ENCODE measurements at places on chromosomes 6 and 20.

- H3K27me3 ChIP-seq: no peaks in the 10 kb centered on the region
- H3K4me1 ChIP-seq: no peaks in the 10 kb centered on the region
- no peak overlapping the region for H3K27ac ChIP-seq
- no peaks in the 10 kb centered on the region for H3K36me3 ChIP-seq
Measured at GRCh38 chr6:5034736-5035135, 30.9 kb upstream of the RPP40 start.

DNA sequence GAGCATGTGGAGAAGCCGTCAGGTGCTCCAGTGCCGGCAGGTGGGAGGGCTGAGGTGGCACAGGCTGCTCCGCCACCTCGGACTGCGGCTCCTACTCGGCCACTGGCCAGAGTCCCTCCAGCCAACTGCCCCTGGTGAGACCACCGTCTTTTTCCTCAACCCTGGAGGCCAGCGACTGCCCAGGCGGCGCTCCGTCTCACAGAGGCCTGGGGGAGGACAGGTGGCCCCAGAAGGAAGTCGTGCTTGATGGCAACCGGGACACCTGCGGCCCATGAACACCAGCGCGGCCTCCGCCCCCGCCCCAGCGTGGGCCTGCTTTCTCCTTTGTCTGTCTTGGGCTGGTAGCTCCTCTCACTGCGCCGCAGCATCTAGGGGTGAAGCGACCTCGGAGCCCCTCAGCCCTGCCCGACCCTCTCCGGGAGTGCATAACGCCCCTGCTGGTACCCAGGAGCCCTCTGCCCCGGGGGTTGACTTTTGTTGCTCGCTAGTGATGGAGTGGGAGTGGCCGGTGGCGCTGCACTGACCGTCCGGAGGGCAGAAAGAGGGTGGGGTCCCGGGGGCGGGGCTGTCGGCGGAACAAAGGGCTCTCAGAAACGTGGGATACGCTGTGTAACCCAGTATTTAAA, 706 bp upstream of the TUBB2B start:
- H3K27me3 ChIP-seq: no peaks in the 10 kb centered on the region
- peak overlapping the region; percentile 92 for H3K4me3 ChIP-seq
- peaks cover 16% of the 10 kb centered on the region for H3K36me3 ChIP-seq
- H3K27ac ChIP-seq: no peak overlapping the region
- DNase-seq: peak; percentile 94

DNA sequence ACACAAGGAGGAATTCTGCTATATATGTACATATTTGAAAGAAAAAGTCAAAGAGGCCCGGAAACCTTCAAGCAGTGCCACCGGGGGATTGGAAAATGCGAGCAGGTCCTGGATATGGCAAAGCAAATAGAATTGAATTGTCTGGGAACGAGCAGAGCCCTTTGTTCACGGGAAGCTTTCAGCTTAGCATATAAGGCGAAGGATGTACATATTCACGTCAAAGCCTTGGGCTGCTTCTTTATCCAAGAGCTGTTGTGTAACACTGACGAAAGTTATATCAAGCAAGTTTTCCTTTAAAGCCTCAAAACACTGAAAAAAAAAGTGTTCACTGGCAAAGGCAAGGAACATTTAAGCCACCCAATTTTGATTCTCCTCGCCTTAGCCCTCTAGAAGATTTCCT, 171.0 kb downstream of the GPX5 start:
- DNase-seq: no peak
- no peaks in the 10 kb centered on the region for H3K36me3 ChIP-seq
- H3K4me1 ChIP-seq: no peaks in the 10 kb centered on the region
- H3K27me3 ChIP-seq: peaks cover 15% of the 10 kb centered on the region
- no peak overlapping the region for H3K27ac ChIP-seq
- no peak overlapping the region for H3K4me3 ChIP-seq

DNA sequence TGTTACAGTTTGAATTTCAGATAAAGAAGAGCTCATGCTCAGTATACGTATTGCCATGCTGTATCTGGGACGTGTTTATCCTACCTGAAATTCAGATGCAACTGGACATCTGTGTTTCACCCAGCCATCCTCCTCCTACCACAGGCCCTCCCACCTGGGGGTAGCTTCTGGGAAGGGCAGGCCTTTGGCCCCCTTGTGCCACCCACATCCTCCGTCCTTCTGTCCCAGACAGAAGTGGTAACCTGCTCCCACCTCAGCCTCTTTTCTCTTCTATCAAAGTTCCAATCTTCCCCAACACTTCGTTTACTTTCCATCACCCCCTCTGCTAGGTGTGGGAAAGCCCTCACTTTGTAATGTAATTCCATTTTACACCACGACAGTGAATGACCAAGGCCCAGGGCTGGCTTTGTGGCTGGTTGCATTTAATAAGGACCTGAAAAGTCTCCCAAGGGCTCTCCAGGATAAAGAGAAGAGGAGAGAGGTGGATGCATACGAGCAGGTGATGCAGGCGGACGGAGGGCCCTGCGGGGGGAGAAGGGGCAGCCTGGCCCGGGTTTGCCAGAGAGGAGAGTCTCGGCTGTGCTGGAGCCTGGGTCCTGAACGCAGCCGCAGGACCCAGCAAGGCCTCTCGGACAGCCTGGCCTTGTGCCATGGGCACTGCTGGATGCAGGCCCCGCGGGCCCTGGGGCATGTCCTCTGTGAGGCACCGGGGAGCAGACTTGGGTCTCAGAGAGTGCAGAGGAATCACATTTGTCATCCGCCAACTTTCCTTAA, 98.4 kb downstream of the PSMB1 start:
- no peak overlapping the region for H3K27ac ChIP-seq
- DNase-seq: no peak
- no peak overlapping the region for H3K4me3 ChIP-seq

DNA sequence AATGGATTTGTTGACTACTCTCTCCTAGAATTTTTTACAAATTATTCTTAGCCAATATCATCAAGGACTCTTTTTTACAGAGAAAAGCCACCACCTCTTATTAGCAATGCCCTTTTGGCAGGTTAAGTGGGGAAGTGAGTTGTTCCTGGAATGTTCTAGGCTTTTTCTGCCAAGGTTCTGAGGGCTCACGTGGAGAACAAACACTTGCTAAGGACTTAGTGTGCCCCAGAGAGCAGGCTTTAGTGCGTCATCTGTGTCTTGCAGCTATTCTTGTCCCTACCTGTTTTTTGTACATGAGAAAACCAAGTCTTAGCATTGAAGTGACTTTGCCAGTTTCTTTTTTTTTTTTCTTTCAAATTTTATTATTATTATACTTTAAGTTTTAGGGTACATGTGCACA, 33.5 kb downstream of the CFAP61 start:
- DNase-seq: no peak
- no peaks in the 10 kb centered on the region for H3K4me1 ChIP-seq
- no peak overlapping the region for H3K27ac ChIP-seq
- H3K27me3 ChIP-seq: no peaks in the 10 kb centered on the region

- no peak overlapping the region for H3K27ac ChIP-seq
- DNase-seq: no peak
- H3K27me3 ChIP-seq: no peaks in the 10 kb centered on the region
- peaks cover 32% of the 10 kb centered on the region for H3K36me3 ChIP-seq
Measured at GRCh38 chr20:478949-479429, 16.7 kb upstream of the TBC1D20 start.

DNA sequence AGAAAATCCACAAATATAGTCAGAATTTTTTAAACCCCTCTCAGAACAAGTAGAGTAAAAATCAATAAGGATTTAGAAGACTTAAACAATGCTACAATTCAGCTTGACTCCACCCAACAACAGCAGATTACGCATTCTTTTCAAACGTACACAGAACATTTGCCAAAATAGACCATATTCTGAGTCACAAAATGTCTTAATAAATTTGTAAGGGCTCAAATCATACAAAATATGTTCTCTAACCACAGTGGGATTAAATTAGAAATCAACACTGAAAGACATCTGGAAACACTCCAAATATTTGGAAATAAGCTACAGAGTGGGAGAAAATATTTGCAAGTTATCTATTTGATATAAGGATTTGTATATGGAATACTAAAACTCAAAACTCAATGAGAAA, 164.2 kb upstream of the AKAP12 start:
- H3K27ac ChIP-seq: no peak overlapping the region
- DNase-seq: no peak
- H3K27me3 ChIP-seq: no peaks in the 10 kb centered on the region
- H3K36me3 ChIP-seq: peaks cover 25% of the 10 kb centered on the region

DNA sequence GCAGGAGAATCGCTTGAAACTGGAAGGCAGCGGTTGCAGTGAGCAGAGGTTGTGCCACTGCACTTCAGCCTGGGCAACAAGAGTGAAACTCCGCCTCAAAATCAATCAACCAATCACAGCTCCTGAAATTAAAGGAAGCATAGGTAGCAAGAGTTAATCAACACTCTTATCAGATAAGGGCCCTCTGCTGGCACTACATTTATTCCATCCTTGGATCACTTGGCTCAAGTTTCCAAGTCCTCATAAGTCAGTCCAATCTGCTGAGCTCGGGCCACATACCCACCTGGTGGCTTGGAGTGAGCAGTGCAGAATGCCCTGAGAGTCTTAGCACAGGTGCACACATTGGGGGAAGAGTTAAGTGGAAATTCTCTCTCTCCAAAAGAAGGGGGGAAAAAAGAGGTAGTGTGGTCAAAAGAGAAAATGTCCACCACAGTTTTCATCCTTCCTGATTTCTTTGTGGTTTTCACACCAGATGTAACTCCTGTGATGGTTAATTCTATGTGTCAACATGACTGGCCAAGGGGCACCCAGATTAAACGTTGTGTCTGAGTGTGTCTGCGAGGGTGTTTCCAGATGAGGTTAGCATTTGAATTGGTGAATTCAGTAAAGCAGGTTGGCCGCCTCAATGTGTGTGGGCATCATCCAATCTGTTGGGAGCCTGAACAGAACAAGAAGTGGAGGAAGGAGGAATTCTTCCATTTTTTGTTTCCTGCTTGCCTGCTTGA, 14.2 kb upstream of the FAM8A1 start:
- no peaks in the 10 kb centered on the region for H3K4me1 ChIP-seq
- no peaks in the 10 kb centered on the region for H3K27me3 ChIP-seq
- H3K4me3 ChIP-seq: no peak overlapping the region
- peak; percentile 68 for DNase-seq
- no peak overlapping the region for H3K27ac ChIP-seq
- H3K36me3 ChIP-seq: no peaks in the 10 kb centered on the region
